Osteoblast (primary cell): ENCODE measurements at places on chromosomes 2 and 18. TPM values are rescaled to one million over a fixed set of nuclear protein-coding genes. Genes with fewer than 3 reads are reported as not detected.

Gene CGREF1
- 6.8 and 14.5 TPM in 2 replicates for total RNA-seq

Gene CNRIP1
- total RNA-seq: 43.4 and 46.3 TPM in 2 replicates

Gene HOXD13
- total RNA-seq: not detected in 2 replicates

Gene PLGLB1
- 1.8 and 2.9 TPM in 2 replicates for total RNA-seq

Gene TXNDC2
- 0.29 and 0.36 TPM in 2 replicates for total RNA-seq

Gene ACAA2
- total RNA-seq: 52.8 and 60.7 TPM in 2 replicates

Gene CTDSP1
- 53.3 and 71.7 TPM in 2 replicates for total RNA-seq

DNA sequence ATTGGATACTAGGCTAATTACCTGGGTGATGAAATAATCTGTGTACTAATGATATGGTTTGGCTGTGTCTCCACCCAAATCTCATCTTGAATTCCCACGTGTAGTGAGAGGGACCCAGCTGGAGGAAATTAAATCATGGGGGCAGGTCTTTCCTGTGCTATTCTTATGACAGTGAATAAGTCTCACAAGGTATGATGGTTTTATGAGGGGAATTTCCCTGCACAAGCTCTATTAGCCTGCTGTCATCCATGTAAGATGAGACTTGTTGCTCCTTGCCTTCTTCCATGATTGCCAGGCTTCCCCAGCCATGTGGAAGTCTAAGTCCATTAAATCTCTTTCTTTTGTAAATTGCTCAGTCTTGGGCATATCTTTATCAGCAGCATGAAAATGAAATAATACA is 394.1 kb upstream of the SYT4 start:
- no peaks in the 10 kb centered on the region for H3K27me3 ChIP-seq
- H3K36me3 ChIP-seq: no peaks in the 10 kb centered on the region
- H3K4me1 ChIP-seq: no peaks in the 10 kb centered on the region

DNA sequence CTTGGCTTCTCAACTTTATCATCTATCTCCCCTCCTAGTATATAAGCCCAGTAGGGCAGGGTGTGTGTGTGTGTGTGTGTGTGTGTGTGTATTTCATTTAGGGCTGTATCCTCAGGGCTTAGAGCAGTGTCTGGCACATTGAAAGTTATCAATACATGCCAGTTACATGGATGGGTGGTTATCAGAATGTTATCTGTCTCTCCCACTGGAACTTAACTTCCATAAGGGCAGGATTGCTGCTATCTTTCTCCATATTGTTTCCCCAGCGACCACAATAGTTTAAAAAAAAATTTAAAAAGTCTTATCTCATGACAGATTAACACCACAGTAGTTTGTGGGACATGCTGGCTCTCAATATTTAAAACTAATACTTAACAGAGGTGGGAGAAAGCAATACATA is 488.9 kb downstream of the PLCL1 start:
- no peak overlapping the region for H3K4me3 ChIP-seq
- no peaks in the 10 kb centered on the region for H3K4me1 ChIP-seq
- no peaks in the 10 kb centered on the region for H3K27me3 ChIP-seq
- H3K27ac ChIP-seq: no peak overlapping the region
- H3K36me3 ChIP-seq: no peaks in the 10 kb centered on the region

DNA sequence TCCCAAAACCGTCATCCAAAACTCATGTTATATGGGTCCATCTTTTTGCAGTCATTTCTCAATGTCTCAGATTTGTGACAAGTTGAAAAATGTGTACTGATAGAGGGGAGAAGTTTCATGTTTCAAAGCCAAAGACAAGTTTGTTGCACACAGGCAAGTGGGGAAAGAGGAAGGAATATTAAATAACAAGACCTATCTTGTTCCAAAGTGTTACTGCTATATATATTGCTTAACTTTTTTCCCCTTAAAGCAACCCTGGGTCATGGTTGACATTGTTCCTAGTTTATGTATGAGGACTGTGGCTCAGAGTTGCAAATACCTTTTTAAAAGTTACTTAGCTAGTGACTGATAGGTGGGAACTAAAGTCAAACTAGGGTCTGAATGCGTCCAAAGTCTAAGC is 1.7 kb downstream of the ITGA4 start:
- peak; percentile 35 for DNase-seq
- H3K27me3 ChIP-seq: peaks cover 3% of the 10 kb centered on the region
- no peak overlapping the region for H3K27ac ChIP-seq
- H3K36me3 ChIP-seq: no peaks in the 10 kb centered on the region
- no peak overlapping the region for H3K4me3 ChIP-seq
- H3K4me1 ChIP-seq: peaks cover 11% of the 10 kb centered on the region

- H3K36me3 ChIP-seq: no peaks in the 10 kb centered on the region
- no peak overlapping the region for H3K4me3 ChIP-seq
- H3K4me1 ChIP-seq: no peaks in the 10 kb centered on the region
- no peak overlapping the region for H3K27ac ChIP-seq
- DNase-seq: no peak
Observed at GRCh38 chr2:165185633-165186032, 18.2 kb downstream of the SCN3A start.

GRCh38 chr2:75516378-75517360 is 44.1 kb downstream of the EVA1A start:
- no peak overlapping the region for H3K27ac ChIP-seq
- DNase-seq: no peak
- H3K27me3 ChIP-seq: no peaks in the 10 kb centered on the region

DNA sequence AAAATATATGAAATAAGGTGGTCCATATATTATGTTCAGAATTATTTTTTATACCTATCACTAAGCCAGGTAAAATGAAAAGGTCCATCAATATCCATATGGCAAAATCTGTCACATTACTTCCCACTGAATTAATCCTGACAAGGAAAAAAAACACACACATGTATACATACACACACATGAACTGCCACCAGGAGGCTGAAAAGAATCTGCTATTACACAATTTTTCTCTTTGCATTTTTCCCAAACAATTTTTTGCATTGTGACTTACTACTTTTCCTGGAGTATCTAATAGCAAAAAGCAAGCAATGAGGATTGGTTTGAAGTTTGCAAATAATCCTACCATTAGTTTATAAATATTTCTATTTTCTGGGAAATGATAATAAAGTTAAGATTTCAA is 128.2 kb upstream of the CD226 start:
- H3K4me3 ChIP-seq: no peak overlapping the region
- no peak for DNase-seq
- no peak overlapping the region for H3K27ac ChIP-seq
- H3K36me3 ChIP-seq: no peaks in the 10 kb centered on the region
- H3K4me1 ChIP-seq: no peaks in the 10 kb centered on the region
- H3K27me3 ChIP-seq: no peaks in the 10 kb centered on the region

GRCh38 chr18:79577451-79578395 is 101.9 kb upstream of the CTDP1 start:
- DNase-seq: peak; percentile 82
- H3K4me3 ChIP-seq: no peak overlapping the region
- H3K36me3 ChIP-seq: no peaks in the 10 kb centered on the region
- no peak overlapping the region for H3K27ac ChIP-seq
- H3K27me3 ChIP-seq: peaks cover 5% of the 10 kb centered on the region

DNA sequence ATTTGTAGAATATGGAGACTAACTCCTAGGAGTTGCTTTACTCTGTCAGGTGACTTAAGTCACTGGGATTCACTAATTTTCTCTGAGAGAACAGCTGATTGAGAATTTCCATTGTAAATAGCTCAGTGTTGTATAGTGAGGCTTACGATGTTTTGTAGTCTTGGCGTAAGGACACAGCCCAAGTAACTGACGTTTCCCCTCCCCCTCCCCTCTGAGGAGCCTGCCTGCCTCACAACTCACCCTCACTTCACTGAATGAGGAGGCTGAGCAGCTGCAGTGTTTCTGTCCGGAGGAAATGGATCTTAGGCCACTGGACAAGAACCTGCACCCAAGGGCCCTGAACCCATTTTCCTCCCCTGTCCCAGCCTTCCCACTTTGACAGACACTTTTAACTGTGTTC is 264.6 kb downstream of the PHLPP1 start:
- H3K4me1 ChIP-seq: peaks cover 4% of the 10 kb centered on the region
- H3K27me3 ChIP-seq: no peaks in the 10 kb centered on the region
- H3K4me3 ChIP-seq: no peak overlapping the region
- H3K27ac ChIP-seq: no peak overlapping the region
- H3K36me3 ChIP-seq: peaks cover 2% of the 10 kb centered on the region
- no peak for DNase-seq

- no peaks in the 10 kb centered on the region for H3K27me3 ChIP-seq
- no peaks in the 10 kb centered on the region for H3K36me3 ChIP-seq
- H3K27ac ChIP-seq: peak overlapping the region; percentile 100
- peak; percentile 67 for DNase-seq
- H3K4me1 ChIP-seq: peaks cover 36% of the 10 kb centered on the region
Observed at GRCh38 chr2:38146275-38146906, 70.4 kb upstream of the CYP1B1 start.

DNA sequence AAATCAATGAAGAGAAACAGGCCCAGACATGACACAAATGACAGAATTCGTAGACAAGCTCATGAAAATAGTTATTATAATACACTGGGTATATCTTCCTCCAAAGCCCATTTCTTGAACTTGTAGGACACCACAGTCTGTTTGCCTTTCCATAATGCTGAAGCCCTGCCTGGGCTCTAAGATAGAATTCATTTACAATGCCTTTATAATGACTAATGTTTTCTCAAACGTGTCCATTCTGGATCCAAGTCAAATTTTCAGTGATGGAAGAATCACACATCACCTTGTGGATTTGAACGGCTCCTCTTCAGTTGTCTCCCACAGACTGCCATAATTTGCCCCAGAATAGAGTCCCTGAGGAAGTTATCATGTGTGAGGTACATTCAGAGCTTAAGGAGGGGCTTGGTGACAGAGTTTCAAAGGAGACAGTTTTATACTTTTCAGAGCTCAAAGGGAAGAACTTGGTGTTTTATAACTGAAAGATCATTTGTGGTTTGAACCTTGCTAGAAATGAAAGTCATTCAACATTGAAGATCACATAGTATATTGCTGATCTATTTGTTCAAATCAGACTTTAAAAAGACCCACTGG is 38.2 kb downstream of the CASP8 start:
- no peak overlapping the region for H3K4me3 ChIP-seq
- no peaks in the 10 kb centered on the region for H3K27me3 ChIP-seq
- H3K36me3 ChIP-seq: no peaks in the 10 kb centered on the region

- peak; percentile 68 for DNase-seq
- no peak overlapping the region for H3K4me3 ChIP-seq
- no peaks in the 10 kb centered on the region for H3K27me3 ChIP-seq
- peaks cover 72% of the 10 kb centered on the region for H3K36me3 ChIP-seq
- H3K27ac ChIP-seq: peak overlapping the region; percentile 59
Observed at GRCh38 chr2:224838335-224838734, 122.2 kb upstream of the CCDC195 start.

DNA sequence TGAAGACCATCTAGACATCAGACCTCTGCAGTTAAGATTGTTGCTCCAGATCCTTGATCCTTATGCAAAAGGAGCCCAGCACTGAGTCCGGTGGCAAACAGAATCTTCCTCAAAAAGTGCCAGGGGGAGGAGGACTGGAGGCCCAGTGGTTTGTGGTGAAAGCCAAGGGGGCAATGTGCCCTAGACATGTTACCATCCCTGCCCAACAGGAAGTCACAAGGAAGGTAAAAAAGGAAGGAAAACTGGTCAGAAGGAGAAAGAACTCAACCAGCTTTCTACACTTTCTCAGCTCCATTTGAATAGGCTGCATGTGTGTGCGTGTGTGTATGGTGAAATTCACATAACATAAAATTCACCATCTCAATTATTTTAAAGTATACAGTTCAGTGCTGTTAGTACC is 25.0 kb upstream of the KDM3A start:
- H3K27me3 ChIP-seq: peaks cover 14% of the 10 kb centered on the region
- no peak for DNase-seq
- H3K27ac ChIP-seq: no peak overlapping the region

DNA sequence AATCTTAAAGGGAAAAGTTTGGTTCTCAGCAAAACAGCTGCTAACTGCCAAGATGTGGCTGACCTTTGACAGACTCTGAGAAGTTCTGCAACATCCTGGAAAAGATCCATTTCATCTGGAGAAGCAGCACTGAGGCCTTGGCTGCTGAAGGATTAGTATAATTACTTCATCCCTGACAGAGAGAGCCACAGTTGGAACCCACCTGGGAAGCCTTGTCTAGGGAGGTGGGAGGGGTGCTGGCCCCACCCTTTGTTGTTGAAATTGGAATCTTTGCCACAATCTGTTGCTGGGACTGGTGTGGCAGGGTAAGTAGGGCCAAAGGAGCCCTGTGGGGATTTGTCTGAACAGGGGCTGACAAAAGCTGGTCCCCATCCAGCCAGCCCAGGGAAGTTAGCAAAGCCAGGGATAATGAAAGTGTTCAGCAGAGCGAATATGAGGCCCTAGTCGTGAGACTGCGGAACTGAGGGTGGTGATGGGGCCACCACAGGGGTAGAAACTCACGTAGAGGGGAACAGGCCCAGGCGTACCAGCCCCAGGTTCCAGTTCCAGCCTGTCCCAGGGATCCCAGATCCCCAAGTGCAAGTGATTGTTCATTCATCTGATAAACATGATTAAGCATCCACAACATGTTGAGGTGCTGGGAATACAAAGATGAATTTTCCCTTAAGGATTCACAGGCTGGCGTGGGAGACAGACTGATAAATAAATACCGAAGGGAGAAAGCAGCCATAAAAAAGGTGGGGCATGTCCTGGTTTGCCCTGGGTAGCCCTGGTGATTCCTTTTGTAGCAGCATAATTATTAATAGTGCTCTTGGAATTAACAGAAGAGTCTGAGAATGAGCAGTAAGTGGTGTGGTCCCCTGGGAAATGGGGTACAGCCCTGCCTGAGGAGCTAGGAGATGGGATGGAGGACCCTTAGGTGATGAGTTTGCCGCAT is 60.0 kb downstream of the MYO1B start:
- peaks cover 34% of the 10 kb centered on the region for H3K4me1 ChIP-seq
- H3K27ac ChIP-seq: peak overlapping the region; percentile 34
- H3K4me3 ChIP-seq: no peak overlapping the region
- DNase-seq: no peak
- H3K36me3 ChIP-seq: peaks cover 17% of the 10 kb centered on the region
- no peaks in the 10 kb centered on the region for H3K27me3 ChIP-seq

DNA sequence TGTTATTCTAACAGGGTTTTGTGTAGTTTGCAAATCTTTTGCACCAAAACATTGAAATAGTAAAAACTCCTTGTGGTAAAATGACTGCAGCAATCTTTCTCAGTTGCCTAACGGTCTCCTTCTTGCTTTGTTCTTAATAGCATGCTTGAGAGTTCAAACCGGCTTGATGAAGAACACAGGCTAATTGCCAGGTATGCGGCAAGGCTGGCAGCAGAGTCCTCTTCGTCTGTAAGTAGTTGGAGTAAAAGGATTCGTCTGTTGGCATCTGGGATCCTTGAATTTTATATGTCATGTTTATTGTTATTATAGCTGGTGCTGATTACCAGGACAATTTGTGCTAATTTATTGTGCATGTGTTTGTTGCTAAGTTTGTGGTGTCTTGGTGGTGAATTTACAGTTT is 138.1 kb downstream of the DTNA start:
- H3K27me3 ChIP-seq: no peaks in the 10 kb centered on the region
- H3K4me1 ChIP-seq: no peaks in the 10 kb centered on the region
- DNase-seq: no peak
- H3K36me3 ChIP-seq: no peaks in the 10 kb centered on the region

DNA sequence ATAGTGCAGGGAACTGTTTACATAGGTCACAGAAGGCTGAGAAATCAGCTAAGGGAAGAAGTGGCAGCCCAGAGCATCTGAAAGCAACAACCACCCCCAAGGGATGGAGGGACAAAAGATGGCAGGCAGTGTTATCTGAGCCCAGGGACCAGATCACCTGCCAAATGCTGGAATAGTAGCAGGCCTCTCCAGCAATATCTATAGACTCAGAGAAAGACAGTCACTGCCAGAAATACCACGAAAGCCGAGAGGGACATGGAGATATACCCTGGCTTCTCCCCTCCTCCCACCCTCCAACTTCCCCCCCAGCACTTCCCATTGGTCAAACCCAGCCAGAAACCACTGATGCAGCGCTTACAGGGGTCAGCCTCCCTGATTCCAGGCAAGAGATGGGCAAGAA is 58.4 kb upstream of the PPP1CB start:
- DNase-seq: no peak
- H3K27ac ChIP-seq: no peak overlapping the region
- H3K36me3 ChIP-seq: no peaks in the 10 kb centered on the region
- H3K27me3 ChIP-seq: no peaks in the 10 kb centered on the region
